ENCODE measurements at places on chromosomes 3 and 15.

- no peak for DNase-seq
These were observed 187.5 kb downstream of the DOCK3 start for GRCh38 chr3:50862221-50862620.

DNA sequence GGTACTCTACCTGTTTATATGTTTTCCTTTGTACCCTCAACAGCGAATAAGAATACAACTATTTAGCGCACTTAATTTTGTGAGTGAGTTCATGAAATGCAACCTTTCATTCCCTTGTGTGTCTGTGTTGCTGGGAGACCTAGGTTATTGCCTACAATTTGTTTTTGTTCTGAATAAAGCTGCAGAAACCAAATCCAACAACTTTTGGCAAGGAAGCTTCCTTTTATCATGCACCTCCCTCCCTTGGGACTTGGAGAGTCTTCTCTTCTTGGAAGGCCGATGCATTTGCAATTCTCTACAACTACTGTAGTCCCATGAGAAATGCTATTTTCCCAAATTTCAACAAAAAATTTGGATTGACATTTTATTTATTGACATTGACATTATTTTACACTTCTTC, 1002.4 kb upstream of the CADM2 start:
- no peak for DNase-seq

DNA sequence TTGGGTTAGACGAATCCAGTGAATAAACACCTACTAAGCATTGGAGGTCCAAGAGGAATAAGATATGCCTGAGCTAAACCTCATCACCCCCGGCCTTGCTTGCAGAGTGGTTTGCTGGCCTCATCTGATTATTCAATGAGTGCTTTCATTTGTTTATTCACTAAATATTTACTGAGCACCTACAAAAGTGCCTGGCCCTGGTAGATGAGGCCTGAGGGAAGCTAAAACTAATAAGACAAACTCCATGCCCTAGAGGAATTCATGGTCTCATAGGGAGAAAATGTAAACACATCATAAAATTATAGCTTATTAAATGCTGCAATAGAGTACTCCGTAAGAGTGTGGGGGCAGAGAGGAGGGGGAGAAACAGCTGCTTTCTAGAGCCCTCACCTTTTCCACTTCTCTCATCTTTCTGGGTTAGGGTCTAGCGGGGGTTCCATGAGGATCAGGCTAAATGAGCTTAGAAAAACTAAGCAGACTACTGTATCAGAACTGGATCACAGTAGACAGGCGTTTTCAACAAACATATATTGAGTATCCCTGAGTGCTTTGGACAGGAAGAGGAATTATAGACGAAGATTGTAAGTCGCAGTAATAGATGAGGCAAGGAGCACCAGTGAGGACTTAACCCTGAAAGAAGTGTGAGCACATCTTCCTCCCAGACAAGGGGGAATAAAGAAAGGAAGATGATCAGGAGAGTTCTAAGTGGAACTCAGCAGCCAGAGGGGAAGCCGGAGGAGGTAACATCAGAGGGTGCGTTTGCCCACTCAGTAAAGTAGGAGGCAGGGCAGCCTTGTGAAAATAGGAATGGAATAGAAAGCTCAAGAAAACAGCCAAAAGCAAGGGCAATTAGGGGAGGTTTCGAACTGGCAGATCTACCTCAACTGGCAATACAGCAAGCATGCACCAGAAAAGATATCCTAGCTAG, 31.5 kb upstream of the LAMP3 start:
- DNase-seq, result no peak

GRCh38 chr15:27179789-27180188, 208.8 kb downstream of the GABRG3 start:
- no peak for DNase-seq

DNA sequence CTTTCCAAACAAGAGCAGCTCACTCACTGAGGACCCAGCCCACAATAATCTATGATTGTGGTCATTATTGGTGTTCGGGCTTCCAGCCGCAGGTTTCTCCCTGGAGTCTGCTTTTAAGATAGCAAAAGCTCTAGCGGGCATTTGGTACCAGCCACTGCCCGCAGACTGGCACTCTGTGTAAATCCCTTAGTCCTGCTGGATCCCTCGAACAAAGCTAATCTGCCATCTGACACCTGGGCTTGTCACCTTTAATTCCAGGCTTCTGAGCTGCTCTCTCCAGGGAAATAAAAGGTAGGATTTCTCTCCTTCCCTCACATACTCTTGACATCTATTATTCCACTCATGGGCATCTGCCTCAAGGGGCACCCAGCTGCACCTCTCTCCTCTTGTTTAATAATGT, 158.7 kb downstream of the PDCD6IP start:
- no peak for DNase-seq
